BJ (cell line): ENCODE measurements at places on chromosomes 1 and 21. TPM values are rescaled to one million over a fixed set of nuclear protein-coding genes. Genes with fewer than 3 reads are reported as not detected.

Gene FTCD
- 0.05 and 0.06 TPM in 2 replicates for polyA plus RNA-seq

- DNase-seq, result no peak
Observed at GRCh38 chr1:93448292-93448982, 519 bp downstream of the FNBP1L start.

- DNase-seq, result peak; percentile 31
Observed at GRCh38 chr1:230066466-230067404, at the start of gene GALNT2. Gene GALNT2 (plus strand): TSS chr1:230067238. CDS start chr1:230067281, 43 bp downstream.

DNA sequence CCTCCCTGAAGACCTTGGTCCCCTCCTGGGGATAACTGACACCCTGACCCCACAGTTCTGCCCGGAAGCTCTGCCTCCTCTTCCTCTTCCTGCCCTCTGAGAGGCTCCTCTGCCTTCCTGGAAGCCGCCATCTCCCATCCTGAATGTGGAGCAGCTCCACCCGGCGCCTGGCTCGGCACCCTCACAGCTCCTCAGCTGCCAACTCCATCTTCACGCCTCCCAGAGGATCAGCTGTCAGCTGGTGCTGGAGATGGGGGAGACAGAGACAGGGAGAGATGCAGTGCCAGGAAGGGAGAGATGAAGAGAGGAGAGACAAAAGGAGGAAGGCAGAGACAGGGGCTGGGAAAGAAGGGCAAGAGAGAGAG, 210.4 kb upstream of the CSF3R start:
- no peak for DNase-seq

DNA sequence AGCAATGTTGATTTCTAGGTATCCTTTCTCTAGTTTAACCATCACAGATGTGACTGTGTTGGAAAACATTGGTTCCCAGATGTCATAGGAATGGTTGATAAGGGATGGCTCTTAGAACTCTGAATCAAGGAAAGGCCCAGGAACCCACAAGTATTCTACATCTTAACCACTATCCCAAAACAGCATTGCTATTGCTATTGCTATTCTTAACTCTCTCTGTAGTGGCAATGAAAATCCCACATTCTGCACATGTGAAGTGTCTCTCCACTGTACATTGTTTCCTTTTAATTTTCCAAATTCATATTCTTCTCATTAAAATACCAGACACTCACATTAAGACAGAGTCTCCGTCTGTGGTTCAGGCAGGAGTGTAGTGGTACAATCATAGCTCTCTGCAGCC, 420.4 kb upstream of the RUNX1 start:
- DNase-seq, result no peak
